ENCODE measurements at places on chromosomes 11 and 22.
A peak's percentile ranks its signal among the peaks of the same experiment; 100 is the strongest.

- no peak overlapping the region for H3K27ac ChIP-seq
- peaks cover 21% of the 10 kb centered on the region for H3K27me3 ChIP-seq
- no peak for DNase-seq
- peak overlapping the region; percentile 85 for H3K4me3 ChIP-seq
Observed at GRCh38 chr22:40684728-40685127, 5.4 kb downstream of the MCHR1 start.

- H3K27me3 ChIP-seq, result no peaks in the 10 kb centered on the region
- H3K4me3 ChIP-seq, result no peak overlapping the region
- H3K36me3 ChIP-seq, result peaks cover 21% of the 10 kb centered on the region
- H3K27ac ChIP-seq, result no peak overlapping the region
Observed at GRCh38 chr11:35688023-35688422, 25.4 kb downstream of the TRIM44 start.

DNA sequence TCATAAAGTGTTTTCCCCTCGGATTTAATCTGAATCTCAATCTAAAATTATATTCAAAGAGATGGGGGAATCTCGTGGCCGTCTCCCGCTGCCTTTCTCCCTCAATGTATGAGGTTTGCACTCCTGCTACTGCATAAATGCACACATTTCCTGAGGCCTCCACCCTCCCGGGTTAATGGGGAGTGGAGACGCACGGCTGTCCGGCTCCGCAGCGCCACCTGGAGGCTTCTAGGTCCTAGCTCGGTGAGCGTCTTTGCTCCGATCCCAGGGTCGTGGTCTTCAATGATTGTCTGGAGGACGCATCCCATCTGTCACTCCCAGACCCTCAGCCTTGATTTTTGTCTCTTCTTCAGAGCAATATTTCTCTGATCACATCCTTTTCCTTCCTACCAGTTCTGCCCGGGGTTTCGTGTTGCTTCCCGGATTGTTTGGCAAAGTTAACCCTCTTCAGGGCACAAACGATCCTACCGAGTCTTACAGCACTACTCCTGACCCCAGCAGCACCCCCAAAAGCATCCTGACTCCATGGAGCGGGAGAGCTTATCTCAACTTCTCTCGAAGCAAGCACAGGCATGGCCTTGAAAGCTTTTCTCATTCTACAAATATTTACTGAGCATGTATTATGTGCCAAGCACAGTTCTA, at the start of gene LMO1:
TSS of gene LMO1 (minus strand) at position 110 of the 642 bp plus-strand sequence. CDS start 516 bp downstream, outside the sequence.
- no peak within 1 kb of the TSS for H3K27ac ChIP-seq
- H3K27me3 ChIP-seq, result peaks cover 95% of the 10 kb centered on the region
- H3K36me3 ChIP-seq, result peaks cover 3% of the 10 kb centered on the region
- peaks cover 10% of the 10 kb centered on the region for H3K4me1 ChIP-seq
- H3K4me3 ChIP-seq, result peak within 1 kb of the TSS; percentile 69

GRCh38 chr11:62854825-62855570, 15.6 kb upstream of the WDR74 start:
- peaks cover 45% of the 10 kb centered on the region for H3K4me1 ChIP-seq
- no peaks in the 10 kb centered on the region for H3K27me3 ChIP-seq
- peaks cover 57% of the 10 kb centered on the region for H3K36me3 ChIP-seq

- H3K4me1 ChIP-seq, result no peaks in the 10 kb centered on the region
- DNase-seq, result no peak
- no peak overlapping the region for H3K4me3 ChIP-seq
Observed at GRCh38 chr11:42593441-42593840, 718.4 kb upstream of the API5 start.

Data from effector memory CD8-positive, alpha-beta T cell (primary cell).